ENCODE measurements at places on chromosomes 1 and 21. TPM values are rescaled to one million over a fixed set of nuclear protein-coding genes. Genes with fewer than 3 reads are reported as not detected.

LYPD8 gene
- not detected for total RNA-seq

SLC9C2 gene
- total RNA-seq, result 0.13 TPM

DTL gene
- 0.48 TPM for total RNA-seq

SRRM1 gene
- total RNA-seq, result 78.2 TPM

TNNI3K gene
- total RNA-seq, result 55.2 TPM

OR6N1 gene
- not detected for total RNA-seq

PKP1 gene
- 0.16 TPM for total RNA-seq

OR2L3 gene
- not detected for total RNA-seq

CCDC27 gene
- total RNA-seq, result not detected

SPRR3 gene
- not detected for total RNA-seq

CRB1 gene
- 0.24 TPM for total RNA-seq

KCNJ9 gene
- not detected for total RNA-seq

ATP13A2 gene
- total RNA-seq, result 13.3 TPM

SPRR2B gene
- total RNA-seq, result not detected

DMRTA2 gene
- total RNA-seq, result 0.08 TPM

LORICRIN gene
- total RNA-seq, result not detected

AMPD1 gene
- 0.30 TPM for total RNA-seq

GCSAML gene
- not detected for total RNA-seq

LINGO4 gene
- 0.43 TPM for total RNA-seq

CD1D gene
- 1.2 TPM for total RNA-seq

DMBX1 gene
- not detected for total RNA-seq

PLK3 gene
- total RNA-seq, result 8.4 TPM

DNAJC6 gene
- 6.5 TPM for total RNA-seq

OR2AK2 gene
- total RNA-seq, result not detected

RSBN1 gene
- total RNA-seq, result 11.0 TPM

LRRN2 gene
- 1.6 TPM for total RNA-seq

PGLYRP3 gene
- not detected for total RNA-seq

FCRL4 gene
- total RNA-seq, result not detected

TRAF5 gene
- 4.2 TPM for total RNA-seq

Measured in cardiac septum (tissue), 1 donor.